ENCODE measurements at places on chromosomes 11 and 22.

GRCh38 chr22:27730641-27731433, 70.7 kb downstream of the MN1 start:
- DNase-seq, result no peak

- DNase-seq, result no peak
Observed at GRCh38 chr22:19716041-19716828, 1.9 kb downstream of the SEPTIN5 start.

DNA sequence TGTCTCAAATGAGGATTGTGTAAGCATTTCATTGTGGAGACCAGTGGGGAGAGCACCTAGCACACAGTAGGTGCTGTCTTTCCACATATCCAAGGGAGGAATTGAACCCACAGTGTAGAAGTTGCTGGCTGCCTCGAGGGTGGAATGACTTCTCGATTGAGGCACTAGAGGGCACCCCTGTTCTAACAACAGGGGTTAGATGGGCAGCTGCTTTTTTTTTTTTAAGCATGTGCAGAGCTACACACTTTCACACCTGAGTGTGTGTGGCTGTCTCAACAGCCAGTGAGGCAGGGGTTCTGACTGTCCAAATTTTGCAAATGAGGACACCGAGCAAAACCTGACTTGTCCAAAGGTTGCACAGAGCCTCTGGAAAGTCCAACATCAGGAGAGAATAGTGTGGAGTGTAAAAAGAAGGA, 118.2 kb upstream of the CRYBB3 start:
- no peak for DNase-seq

DNA sequence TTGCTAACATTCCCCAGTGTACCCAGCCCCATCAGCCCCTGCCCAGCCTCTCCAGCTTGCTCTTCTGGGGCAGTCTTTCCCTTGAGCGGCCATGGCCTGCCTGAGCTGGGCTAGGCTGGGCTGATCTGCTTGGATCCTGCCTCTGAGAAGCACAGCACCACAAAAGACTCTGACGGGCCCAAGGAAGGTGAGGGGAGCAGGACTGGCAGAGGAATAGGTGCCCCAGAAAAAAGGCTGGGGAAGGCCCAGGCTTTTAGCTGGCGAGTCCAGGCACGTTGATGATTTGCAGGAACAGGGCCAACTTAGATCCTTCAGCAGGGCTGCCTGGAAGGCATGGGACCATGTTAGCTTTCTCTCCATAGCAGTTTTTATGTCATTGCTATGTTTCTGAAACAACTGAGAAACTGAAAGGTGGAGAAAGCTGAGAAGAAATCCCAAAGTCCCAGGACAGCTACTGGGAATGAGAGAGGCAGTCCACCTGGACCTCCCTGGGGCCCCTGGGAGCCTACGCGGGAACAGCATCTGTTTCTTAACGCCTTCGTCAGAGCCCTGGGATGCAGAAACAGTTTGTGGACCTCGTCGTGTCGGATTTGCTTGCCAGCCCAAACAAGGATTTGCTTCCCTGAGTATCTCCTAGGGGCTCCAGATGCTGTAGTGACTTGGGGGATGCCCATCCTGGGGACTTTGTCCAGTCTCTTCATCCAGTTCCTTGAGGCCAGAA, 24.4 kb upstream of the FXYD6 start:
- DNase-seq, result no peak

- DNase-seq, result no peak
Observed at GRCh38 chr11:46967962-46968361, 31.4 kb downstream of the CSTPP1 start.

DNA sequence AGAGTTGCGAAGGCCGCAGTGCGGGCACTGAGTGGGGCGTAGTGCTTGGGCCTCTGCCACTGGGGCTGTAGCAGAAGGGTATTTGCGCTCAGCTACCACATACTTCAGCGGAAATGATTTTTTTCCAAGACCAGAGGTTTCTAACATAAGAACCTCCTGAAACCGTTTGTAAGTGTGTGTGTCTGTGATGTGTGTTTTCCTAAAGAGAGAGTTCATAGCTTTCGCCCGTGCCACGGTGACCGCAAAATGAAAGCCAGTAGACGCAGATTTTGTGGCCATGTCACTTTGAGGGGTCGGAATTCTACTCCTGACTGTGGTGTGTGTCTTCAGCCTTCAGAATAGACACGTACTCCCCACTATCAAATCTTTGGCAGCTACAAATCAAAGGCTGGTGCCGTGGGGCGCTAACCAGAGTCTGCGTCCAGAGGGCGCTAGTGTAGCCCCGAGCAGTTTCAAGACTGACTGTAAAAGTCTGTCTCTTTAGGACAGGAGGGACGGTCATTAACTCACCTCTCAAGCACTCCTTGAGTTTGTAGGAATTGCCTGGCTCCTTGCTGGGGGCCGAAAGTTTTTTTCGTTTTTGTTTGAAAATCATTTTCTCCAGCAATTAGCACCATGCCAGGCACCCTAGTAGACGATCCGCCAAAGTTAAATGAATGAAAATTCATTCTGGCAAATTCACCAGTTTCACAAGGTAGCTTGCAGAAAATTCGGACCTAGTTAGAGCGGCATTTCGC, 2.5 kb upstream of the CALCA start:
- DNase-seq, result peak; percentile 30

GRCh38 chr11:94860333-94860732, 92.2 kb downstream of the AMOTL1 start:
- no peak for DNase-seq

- no peak for DNase-seq
Observed at GRCh38 chr22:50161508-50162390, 8.8 kb upstream of the PANX2 start.

- peak; percentile 65 for DNase-seq
Observed at GRCh38 chr22:50016988-50017700, 4.6 kb upstream of the IL17REL start.

DNA sequence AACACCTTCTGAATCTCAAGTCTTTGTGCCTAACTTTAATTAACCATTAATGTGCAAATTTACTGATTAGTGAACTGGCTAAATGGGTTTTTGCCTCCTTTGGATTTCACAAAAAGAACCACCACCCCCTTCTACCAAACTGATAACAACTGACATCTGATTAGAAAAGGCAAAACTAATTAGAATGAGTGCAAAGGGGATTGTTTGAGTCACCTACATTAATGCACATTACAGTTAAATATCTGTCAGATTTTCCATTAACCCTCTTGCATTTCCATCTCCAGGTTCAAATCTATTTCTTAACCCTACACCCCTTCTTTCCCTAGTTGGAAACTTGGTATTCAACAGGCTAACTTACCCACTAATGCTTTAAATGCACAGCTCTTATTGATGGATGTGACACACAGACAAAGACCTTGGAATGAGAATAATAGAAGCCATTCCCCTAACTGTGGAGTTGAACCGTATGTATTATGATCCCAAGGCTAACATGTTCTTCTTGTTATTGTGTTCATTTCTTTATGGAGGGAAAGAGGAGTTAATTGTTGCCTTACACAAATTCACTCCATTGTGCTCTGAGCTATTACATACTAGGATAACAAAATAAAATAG, 161.5 kb upstream of the MTMR2 start:
- DNase-seq, result no peak

GRCh38 chr11:117226388-117227385, 5.2 kb downstream of the PCSK7 start:
- DNase-seq, result no peak

- DNase-seq, result no peak
Observed at GRCh38 chr22:20153945-20154344, 3.1 kb upstream of the CCDC188 start.

DNA sequence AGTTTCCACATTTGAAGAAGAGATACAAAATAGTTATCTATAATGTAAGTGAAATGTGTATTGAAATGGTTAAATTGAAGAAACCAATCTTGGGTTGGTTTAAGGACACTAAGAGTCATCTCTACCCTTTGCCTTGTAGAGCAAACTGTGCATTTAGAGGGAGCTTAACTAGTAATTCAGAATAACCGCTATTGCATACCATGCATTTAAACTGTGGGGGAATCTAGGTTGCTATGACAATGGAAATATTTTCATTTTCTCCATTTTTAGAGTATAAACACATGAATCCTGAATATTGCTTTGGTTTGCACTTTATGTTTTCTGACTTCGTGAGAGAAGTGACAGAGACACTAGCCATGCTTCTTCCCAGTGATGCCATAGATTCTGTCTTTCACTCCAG, 39.7 kb downstream of the FAT3 start:
- DNase-seq, result no peak

GRCh38 chr22:46827781-46828180, 65.3 kb downstream of the TBC1D22A start:
- no peak for DNase-seq

GRCh38 chr11:106305458-106305857, 228.0 kb downstream of the AASDHPPT start:
- DNase-seq, result no peak

DNA sequence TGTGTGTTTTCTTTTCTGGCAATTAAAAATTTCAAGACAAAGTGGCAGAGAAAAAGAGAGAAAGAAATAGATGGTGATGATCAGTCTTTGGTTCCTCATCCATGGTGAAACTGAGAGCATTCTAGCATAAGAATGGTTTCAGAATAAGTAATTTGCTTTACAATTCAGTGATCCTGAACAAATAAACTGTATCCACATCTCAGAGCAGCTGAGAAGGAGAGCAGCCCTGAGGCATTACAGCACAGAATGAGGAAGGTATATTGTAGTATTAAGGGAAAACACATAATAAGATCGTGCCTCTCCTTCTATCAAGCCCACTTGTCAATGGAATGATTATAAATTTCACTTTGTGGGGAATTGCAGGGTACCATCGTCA, 17.4 kb downstream of the LUZP2 start:
- no peak for DNase-seq

DNA sequence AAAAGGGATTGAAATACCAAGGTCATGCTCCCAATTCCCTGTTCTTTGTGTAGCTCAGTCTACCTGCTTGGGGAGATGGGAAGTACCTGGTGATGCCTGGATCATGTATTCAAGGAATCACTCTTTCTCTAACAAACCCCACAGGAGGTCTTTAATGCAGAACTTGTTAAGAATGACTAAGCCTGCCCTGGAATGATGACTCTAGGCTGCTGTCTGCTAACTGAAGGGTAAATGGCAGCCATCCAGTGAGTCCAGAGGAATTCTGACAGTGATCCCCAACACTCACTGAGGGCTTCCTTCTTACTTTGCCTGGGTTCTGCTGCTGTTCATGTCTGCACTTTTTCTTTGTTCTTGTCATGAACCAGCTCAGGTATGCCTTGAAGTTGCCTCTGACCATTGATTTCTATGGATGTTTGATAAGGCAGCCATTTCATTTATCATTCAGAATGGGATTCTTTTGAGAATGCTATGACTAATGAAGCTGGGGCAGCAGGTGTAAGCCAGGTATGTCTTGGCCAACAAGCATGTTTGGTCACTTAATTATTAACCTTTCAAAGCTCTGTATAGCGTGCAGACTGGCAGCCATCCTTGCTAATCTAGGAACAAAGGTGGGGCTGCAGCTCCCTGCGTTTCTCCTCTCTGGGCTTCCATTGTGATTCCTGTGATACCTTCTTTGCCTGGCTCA, 11.4 kb downstream of the PRSS23 start:
- no peak for DNase-seq

GRCh38 chr11:33280411-33280810, 23.2 kb downstream of the HIPK3 start:
- DNase-seq, result no peak

DNA sequence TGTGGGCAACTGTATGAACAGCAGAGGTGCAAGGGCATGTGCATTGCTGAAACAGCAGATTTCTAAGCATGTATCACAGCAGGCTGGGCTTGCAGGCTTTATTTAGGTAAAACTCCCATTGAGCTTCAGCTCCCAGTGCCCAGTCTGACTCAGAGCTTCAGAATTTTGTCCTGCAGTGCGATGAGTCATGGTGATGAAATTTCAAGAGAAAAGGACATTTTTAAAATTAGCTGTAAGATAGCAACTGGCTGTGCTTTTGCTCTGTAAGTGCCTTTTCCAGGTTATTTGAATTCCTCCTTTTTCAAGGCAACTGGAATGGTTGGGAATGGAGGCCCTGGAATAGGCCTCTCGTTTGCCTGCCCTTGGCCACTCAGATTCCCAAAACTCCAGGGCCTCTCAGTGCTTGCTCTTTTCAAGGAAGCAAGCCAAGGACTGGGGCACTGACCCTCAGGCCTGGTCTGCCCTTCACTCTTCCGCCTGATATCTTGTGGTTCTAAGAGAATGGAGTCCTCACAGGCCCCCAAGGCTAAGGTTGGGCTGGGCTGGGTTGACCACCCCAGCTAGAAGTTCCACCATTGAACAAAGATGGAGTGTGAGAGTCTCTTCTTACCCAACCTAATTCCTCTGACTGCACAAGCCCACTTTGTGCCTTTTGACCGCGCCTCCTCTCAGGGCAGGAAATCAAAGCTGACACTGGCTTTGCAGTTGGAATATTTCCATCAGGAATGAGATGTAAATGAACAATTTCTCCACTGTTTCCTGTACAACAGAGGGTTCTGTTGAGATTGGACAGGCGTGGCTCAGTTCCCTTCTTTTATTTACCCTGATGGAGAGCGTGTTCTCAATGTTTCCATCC, 59.5 kb upstream of the PRSS23 start:
- no peak for DNase-seq

GRCh38 chr22:32661296-32661695, 140.2 kb upstream of the TIMP3 start:
- DNase-seq, result no peak

- no peak for DNase-seq
Observed at GRCh38 chr11:74106124-74106523, 64.7 kb downstream of the C2CD3 start.

GRCh38 chr22:24455039-24455438, 27.6 kb downstream of the ADORA2A start:
- no peak for DNase-seq

- DNase-seq, result no peak
Observed at GRCh38 chr11:6245536-6245935, 6.6 kb downstream of the CNGA4 start.

DNA sequence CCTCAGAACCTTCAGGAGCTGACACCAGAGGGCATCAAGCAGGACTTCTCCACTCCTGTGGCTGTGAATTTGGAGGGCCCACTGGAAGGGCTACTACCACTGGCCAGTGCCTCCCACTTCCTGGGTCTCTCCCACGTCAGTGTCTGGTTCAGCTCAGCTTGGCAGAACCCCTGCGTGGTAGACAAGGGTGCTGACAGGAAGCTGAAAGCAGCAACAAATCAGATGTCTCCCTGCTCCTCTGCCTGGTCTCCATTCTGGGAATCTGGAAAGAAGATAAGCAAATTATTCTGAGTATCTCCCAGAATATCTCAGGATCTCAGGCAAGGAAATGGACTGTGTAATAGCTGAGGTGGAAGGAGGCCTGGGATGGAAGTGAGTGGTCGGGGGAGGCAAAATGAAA, 61.5 kb downstream of the TMPRSS5 start:
- DNase-seq, result no peak

- no peak for DNase-seq
Observed at GRCh38 chr11:75627906-75628668, 40.8 kb downstream of the MAP6 start.

DNA sequence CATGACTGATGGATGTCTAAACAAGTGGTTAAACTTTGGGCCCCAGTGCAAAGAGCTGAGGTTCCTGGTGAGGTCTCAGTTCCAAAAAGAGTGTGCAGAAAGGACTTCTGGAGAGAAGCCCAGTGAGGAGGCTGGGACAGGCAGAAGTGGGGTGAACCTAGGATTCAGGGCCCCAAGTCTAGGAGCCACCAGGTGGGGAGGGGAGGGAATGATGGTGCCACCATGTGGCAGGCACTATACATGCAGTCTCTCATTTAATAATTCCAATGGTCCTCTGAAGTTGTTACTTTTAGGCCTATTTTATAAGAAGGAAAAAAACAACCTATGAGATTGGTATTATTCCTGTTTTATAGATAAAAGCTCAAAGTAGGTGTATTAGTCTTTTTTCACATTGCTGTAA, 102.0 kb downstream of the INSC start:
- DNase-seq, result no peak

GRCh38 chr11:110338684-110339083, 42.3 kb upstream of the RDX start:
- DNase-seq, result no peak

- no peak for DNase-seq
Observed at GRCh38 chr11:57278721-57279095, 41.7 kb upstream of the APLNR start.
